ENCODE measurements at places on chromosomes 2 and 18. TPM values are rescaled to one million over a fixed set of nuclear protein-coding genes. Genes with fewer than 3 reads are reported as not detected.

The ZNF519 gene
- 2.5 TPM for total RNA-seq

The DSEL gene
- 1.4 TPM for total RNA-seq

The MLPH gene
- total RNA-seq: 7.8 TPM

The NAT8 gene
- total RNA-seq: not detected

The CD302 gene
- 1.1 TPM for total RNA-seq

The CNDP2 gene
- 113 TPM for total RNA-seq

The NTSR2 gene
- not detected for total RNA-seq

The IGFBP5 gene
- total RNA-seq: 1.3 TPM

The SPOPL gene
- 5.4 TPM for total RNA-seq

The STAM2 gene
- 7.6 TPM for total RNA-seq

The HAUS1 gene
- 77.1 TPM for total RNA-seq

The CCDC141 gene
- not detected for total RNA-seq

The IMPA2 gene
- 57.8 TPM for total RNA-seq

The TMEM127 gene
- total RNA-seq: 20.9 TPM

The SALL3 gene
- total RNA-seq: not detected

The DSG4 gene
- 0.05 TPM for total RNA-seq

The ZNF532 gene
- total RNA-seq: 42.7 TPM

The KCNJ3 gene
- not detected for total RNA-seq

The SPIRE1 gene
- 21.4 TPM for total RNA-seq

The FABP1 gene
- total RNA-seq: not detected

The ITPRIPL1 gene
- 0.99 TPM for total RNA-seq

The LYPD6 gene
- 0.56 TPM for total RNA-seq

The CWC22 gene
- 14.3 TPM for total RNA-seq

The CRYGC gene
- not detected for total RNA-seq

The SGPP2 gene
- total RNA-seq: 16.4 TPM

The GALNT13 gene
- not detected for total RNA-seq

The MARCHF4 gene
- 0.42 TPM for total RNA-seq

The E2F6 gene
- 9.0 TPM for total RNA-seq

The C18orf54 gene
- total RNA-seq: 5.4 TPM

The TMEM198 gene
- total RNA-seq: 0.93 TPM

The TLX2 gene
- total RNA-seq: not detected

The VSNL1 gene
- 21.7 TPM for total RNA-seq

The NEU4 gene
- total RNA-seq: not detected

The CDK5R2 gene
- total RNA-seq: not detected

The CCDC68 gene
- total RNA-seq: 0.79 TPM

The GCG gene
- total RNA-seq: not detected

The NT5C1B gene
- not detected for total RNA-seq

The TANC1 gene
- 34.1 TPM for total RNA-seq

The IL36RN gene
- total RNA-seq: 11.6 TPM

The SLC4A5 gene
- 0.14 TPM for total RNA-seq

The CDK15 gene
- total RNA-seq: not detected

The PDE11A gene
- total RNA-seq: not detected

The ASPRV1 gene
- not detected for total RNA-seq

The ALPP gene
- total RNA-seq: not detected

The CTAGE1 gene
- not detected for total RNA-seq

The LCLAT1 gene
- total RNA-seq: 19.8 TPM

The ABCB11 gene
- 0.28 TPM for total RNA-seq

The SCN7A gene
- total RNA-seq: not detected

The PLGLB1 gene
- total RNA-seq: not detected

The REG3A gene
- not detected for total RNA-seq

The SEMA4F gene
- 12.7 TPM for total RNA-seq

Data from airway epithelial cell (primary cell).